Kidney glomerular epithelial cell (primary cell): ENCODE measurements at places on chromosomes 1 and 21.
A peak's percentile ranks its signal among the peaks of the same experiment; 100 is the strongest.

- no peak for DNase-seq
Observed at GRCh38 chr1:71047635-71048607, at the start of gene PTGER3. TSS of gene PTGER3 (minus strand) at chr1:71047816. CDS start at chr1:71047577, 239 bp downstream.

GRCh38 chr21:45416620-45417019 is 11.7 kb downstream of the COL18A1 start:
- DNase-seq, result no peak

GRCh38 chr1:248739572-248740205 is 15.9 kb downstream of the LYPD8 start:
- no peak for DNase-seq

DNA sequence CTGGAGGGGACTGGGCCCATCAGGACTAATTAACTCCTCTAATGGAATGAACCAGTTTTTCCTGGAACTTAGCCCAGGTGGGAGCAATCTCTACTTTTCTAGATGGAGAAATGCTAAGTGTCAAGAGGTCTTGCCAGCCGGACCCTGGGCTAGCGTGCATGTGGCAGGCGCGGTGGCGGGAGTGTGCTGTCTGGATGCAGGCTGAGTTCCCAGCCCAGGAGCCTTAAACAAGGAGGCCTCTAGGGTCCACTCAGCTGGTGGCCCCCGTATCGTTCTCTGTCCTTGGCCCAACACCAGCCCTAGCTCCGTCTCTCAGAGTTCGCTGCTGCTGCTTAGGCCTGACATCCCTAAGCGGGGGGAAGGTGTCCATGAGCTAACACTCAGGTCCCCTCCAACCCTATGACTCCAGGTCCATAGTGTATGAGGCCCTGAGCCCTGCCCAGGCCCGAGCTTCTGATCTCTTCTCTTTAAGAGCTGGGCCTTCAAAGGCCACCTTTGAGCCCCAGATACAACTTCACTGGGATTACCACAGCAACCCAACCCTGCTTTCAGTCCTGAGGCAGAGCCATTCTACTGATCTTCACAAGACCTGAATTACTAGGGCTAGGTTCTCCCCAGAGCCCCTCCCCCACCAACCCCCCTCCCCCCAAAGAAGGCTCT is 3.7 kb upstream of the KCNC4 start:
- no peak for DNase-seq

GRCh38 chr1:109640285-109640865 is 15.5 kb upstream of the GSTM4 start:
- peak; percentile 54 for DNase-seq

DNA sequence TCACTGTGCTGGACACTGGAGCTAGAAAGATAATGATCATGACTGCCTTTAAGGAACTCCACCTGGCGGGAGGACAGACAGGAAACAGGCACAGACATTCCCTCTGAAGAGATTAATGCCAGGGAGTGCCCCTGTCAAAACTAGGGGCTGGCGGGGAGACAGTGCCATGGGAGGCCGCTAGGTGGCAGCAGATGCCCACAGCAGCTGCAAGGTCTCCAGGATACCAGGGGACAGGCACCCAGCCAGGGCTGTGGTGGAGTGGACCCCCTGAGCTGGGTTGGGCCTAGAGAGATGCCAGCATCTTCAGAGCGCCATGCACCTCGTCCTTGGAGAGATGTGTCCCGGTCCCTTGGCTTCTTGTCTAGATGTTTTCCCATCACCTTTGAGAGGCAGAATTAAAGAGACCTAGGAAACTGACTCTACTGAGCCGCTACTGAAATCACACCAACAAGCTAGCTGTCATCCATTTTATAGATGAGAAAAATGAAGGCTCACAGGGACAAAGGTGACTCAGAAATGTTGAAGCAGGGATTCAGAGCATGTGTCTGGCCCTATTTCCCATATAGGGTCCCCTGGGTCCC is 3.6 kb downstream of the REN start:
- peak; percentile 57 for DNase-seq
